ENCODE measurements at places on chromosomes 16 and 17. TPM values are rescaled to one million over a fixed set of nuclear protein-coding genes. Genes with fewer than 3 reads are reported as not detected.

DNA sequence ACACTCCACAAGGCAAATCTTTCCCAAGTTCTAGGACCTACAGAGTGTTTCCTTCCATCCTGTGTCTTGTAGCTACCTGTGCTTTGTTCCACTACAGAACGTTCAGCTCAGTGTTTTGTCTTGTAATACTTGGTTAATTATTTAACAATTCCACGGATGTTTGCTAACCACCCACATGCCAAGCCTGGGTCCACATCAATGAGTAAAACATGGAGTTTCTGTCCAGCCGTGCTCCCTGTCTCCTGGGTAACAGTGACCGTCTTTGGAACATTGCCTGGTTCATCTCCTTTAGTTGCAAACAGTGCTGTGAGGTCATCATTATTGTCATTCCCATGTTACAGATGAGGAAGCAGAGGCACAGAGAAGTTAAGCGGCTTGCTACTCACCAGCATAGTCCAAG is 41.3 kb downstream of the IRF8 start:
- no peak for DNase-seq

DNA sequence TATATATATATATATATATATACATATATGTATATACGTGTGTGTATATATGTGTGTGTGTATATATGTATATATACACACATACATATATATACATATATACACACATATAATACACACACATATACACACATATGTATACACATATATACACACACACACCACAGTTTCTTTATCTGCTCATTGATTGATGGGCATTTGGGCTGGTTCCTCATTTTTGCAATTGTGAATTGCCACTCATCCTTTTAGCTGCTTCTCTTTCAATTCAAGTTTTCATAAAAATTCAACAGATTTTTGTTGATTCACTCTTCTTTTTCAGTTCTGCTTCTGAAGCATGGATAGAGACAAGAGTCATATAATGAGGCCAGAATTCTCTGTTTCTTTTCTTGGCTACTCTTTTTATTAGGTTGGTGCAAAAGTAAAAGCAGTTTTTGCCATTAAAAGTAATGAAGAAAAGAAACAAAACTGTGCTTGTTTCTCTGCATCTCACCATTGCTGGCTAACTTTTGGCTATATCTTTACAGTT is 44.5 kb downstream of the SLFN5 start:
- no peak for DNase-seq

DNA sequence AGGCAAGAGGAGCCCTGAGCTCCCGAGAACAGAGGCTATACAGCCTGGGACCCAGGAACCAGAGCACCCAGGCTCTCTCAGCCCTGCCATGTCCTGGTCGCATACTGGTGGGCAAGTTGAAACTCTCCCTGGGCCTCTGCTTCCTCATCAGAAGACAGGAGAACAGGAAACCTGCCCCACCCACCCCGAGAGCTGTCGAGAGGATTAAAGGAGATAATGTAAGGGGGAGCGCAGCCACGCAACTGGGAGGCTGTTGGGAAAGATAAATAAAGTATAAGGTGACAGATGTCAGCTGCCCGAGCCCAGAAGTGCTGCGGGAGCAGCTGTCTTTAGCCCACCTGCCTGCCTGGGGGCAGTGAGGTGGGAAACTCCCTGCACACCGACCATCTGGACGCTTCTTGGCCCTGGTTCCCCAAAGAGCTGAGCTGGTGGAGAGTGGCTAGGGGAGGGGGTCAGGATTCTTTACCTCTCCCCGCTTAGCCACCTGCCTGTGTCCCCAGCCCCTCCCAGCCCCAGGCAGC is 6.8 kb downstream of the KIF19 start:
- no peak for DNase-seq

GRCh38 chr16:3444032-3444388 is 530 bp downstream of the NAA60 start:
- peak; percentile 44 for DNase-seq

DNA sequence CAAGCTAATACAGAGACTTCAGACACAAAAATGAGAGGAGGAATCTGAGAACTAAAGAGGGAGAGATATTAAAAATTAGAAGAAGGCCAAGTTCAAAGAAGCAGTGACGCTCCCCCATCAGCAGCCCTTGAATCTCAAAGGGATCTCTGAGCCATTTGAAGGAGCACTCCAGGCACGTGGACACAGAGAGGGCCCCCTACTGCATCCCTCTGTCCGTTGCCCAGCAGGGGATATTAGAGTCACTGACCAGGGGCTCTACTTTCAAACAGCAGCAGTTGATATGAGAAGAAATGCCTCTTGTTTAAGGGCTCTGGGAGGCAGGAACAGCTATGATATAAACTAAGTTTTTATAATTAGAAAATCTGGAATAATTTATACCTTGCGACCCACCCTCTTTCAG is 479.0 kb upstream of the SALL1 start:
- no peak for DNase-seq

The SLC13A2 gene
- not detected for total RNA-seq

The CD68 gene
- 0.25 TPM for total RNA-seq

The FOXF1 gene
- total RNA-seq, result not detected

The HEATR9 gene
- not detected for total RNA-seq

The SDK2 gene
- 0.59 TPM for total RNA-seq

The SLC6A4 gene
- total RNA-seq, result 0.25 TPM

The TERB1 gene
- 0.20 TPM for total RNA-seq

All from CD4-positive, CD25-positive, alpha-beta regulatory T cell (primary cell).